ENCODE measurements at places on chromosomes 4 and X.

- no peak for DNase-seq
Measured at GRCh38 chr4:6992728-6993677, 50.2 kb upstream of the TADA2B start.

GRCh38 chr4:158002173-158002572 lies 170.7 kb downstream of the GASK1B start:
- no peak for DNase-seq

GRCh38 chr4:53937327-53937726 lies 127.1 kb downstream of the CHIC2 start:
- DNase-seq: no peak

DNA sequence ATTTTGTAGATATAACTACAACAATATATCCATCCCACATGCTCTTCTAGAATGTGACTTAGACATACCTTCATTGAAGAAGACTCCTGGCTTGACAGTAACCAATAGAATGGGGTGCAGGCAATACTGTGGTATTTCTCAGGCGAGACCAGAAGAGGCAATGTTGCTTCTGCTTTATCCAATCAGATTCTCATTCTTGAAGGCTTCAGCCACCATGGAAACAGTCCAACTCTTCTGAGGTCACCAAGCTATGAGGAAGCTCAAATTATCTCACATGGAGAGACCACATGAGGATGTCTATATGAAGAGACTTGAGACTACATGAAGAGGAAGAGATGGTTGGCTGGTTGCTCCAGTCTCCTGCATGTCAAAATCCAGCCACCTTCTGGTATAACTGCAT lies 469.9 kb downstream of the PCDH10 start:
- DNase-seq: no peak

DNA sequence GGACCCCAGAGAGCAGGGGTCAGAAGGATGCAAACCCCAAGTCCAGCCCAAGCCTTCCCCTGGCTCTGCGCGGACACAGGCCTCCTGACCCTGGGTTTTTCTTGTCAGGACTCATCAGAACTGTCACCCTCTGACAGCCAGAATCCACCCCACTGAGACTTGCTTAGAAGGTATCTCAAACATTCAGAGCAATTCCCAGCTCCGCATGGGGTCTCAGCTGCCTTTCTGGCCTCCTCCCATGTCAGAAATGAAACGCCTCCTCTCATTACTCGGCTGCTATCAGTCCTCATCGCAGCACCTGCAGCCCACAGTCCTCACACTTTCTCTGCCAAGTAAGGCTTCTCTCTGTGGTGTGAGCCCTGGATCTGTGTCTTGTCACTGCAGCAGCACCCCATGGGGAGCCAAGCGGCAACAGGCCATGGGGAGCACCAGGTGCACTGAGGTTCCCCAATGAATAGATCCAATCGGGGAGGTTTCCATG lies 97.8 kb downstream of the WFS1 start:
- no peak for DNase-seq

DNA sequence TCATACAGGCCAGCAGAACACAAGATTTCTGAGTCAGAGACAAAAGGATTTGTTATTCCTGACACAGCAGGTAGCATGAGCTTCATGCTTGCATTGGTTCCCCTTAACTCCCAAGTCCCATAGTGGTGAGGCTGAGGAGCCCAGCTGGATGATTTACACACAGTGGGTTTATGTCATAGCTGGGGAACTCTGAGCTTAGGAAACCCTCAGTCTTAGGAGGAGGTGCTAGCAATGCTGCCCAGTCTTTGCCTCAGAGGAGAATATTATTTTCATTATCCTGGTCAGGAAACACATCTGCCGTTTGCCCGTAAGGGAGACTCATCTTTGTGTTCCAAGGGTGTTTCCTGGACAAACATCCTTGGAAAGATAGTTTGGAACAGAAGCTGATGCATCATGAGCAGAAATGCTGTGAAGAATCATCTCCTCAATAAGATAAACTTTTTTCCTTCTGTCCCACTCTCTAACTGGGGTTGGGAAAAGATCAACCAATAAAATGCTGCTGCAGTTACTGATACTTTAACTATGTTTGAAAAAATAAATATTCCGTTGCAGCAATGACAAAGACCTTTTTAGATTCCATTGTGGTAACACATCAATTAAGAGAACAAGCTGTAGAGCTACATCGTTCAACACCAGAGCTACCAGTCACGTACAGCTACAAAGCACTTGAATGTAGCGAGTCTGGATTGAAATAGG lies 146.8 kb downstream of the DCLK2 start:
- peak; percentile 78 for DNase-seq

GRCh38 chr4:165793236-165793635 lies 79.8 kb upstream of the TLL1 start:
- no peak for DNase-seq

- DNase-seq: no peak
Measured at GRCh38 chr4:1133033-1133432, 19.7 kb upstream of the RNF212 start.

DNA sequence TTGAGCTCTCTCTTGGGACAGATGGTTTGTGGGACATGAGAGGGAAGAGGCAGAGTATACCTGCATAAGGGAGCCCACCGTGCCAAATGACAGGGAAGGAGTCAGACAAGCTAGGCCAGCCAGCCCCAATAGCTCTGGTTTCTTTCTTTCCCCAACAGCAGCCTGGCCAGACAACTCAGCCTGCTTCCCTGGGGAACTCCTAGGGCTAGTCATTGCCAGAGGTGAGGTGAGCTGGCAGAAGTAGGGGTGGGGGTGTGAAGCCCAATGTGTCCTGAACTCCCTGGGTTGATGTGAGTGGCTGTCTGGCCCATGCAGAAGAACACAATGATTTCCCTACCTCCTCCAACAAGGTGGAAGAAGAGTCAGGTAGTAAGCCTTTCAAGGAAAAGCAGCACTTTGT lies 135.5 kb downstream of the AMMECR1 start:
- DNase-seq: no peak

- DNase-seq: no peak
Measured at GRCh38 chr4:74042681-74043080, 4.2 kb upstream of the CXCL3 start.

DNA sequence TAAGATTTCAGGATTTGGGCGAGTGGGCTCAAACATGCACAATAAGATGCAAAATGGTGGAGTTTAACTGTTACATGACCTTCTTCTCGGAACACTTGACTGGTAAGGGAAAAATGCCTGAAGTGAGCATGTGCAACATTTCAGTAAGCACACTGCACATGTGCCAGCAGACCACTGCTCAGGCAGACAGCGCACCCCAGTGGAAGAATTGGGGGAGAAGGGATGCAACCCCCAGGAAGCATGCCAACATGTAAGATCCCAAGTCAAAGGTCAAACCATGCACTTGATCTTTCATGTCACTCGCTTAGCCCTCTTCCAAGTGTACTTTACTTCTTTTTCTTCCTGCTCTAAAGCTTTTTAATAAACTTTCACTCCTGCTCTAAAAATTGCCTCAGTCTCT lies 256.3 kb downstream of the CENPC start:
- no peak for DNase-seq

DNA sequence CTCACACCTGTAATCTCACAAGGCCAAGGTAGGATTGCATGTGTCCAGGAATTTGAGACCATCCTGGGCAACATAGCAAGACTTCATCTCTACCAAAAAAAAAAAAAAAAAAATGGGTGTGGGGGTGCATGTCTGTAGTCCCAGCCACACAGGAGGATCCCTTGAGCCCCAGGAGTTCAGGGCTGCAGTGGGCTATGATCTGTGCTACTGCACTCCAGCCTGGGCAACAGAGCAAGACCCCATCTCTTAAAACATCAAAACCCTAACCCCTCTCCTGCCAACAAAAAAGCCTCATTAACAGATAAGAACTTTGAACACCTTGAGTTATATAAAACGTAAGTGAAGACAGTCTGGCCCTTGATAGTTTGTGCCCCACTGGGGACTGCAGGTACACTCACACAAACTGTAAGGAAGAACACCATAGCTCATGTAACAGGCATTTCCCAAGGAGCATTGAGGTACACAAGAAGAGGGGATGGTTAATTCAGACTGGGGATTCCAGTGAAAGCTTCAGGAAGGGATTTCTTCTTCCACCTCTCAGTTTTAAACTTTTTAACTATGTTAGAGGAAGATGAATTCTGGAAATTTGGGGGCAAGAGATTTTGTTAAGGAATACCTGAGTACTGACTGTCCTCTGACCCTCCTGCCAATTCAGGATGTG lies 34.7 kb downstream of the RBPJ start:
- no peak for DNase-seq

- DNase-seq: peak; percentile 51
Measured at GRCh38 chrX:48045410-48046311, 25.8 kb downstream of the ZNF630 start.

- DNase-seq: no peak
Measured at GRCh38 chr4:19592391-19592790, 659.3 kb upstream of the SLIT2 start.

DNA sequence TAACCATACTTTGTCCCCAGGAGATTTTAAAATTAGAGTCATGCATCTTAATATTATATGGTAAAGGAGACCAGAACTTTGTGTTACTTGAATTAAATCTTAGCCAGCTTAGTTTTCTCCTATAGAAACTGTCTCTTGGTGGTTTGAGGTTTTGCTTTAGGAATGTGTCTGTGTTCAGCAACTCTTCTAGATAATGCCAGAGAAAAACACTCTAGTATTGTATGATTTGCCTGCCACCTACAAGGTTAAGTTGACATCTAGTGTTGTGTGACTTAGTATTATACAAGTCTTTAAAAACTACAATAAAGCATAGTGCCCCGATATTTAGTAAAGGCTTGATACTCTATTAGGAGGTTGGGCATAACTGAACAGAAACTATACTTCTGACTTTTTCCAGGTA lies 2.1 kb downstream of the UGT8 start:
- DNase-seq: no peak

GRCh38 chr4:166091912-166092510 lies 219.0 kb downstream of the TLL1 start:
- peak; percentile 72 for DNase-seq

All from lung microvascular endothelial cell (primary cell).